Lung (tissue), 17 donors: ENCODE measurements at places on chromosomes 3 and 15. TPM values are rescaled to one million over a fixed set of nuclear protein-coding genes. Genes with fewer than 3 reads are reported as not detected.

DNA sequence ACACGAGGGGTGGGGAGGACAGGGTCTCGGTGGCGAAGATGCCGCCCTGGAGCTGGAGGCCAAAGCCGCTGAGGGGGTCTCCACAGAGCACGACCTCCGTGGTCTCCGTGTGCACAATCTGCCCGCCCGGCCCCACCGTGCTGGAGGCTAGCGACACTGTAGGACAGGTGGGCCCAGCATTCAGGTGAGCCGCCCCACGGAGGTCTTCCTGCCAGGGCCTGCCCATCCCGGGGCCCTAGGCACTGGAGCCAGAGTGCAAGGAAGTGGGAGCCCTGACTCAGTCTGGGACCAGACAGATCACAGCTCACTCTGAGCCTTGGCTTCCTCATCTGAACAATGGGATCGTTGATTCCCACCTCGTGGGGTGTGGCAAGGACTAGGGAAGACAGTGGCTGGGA is 25.8 kb downstream of the GRIP2 start:
- DNase-seq, result peak; percentile 7
- no peak overlapping the region for H3K27ac ChIP-seq
- no peak overlapping the region for H3K4me3 ChIP-seq
- no peaks in the 10 kb centered on the region for H3K27me3 ChIP-seq
- no peaks in the 10 kb centered on the region for H3K36me3 ChIP-seq
- H3K4me1 ChIP-seq, result no peaks in the 10 kb centered on the region

DNA sequence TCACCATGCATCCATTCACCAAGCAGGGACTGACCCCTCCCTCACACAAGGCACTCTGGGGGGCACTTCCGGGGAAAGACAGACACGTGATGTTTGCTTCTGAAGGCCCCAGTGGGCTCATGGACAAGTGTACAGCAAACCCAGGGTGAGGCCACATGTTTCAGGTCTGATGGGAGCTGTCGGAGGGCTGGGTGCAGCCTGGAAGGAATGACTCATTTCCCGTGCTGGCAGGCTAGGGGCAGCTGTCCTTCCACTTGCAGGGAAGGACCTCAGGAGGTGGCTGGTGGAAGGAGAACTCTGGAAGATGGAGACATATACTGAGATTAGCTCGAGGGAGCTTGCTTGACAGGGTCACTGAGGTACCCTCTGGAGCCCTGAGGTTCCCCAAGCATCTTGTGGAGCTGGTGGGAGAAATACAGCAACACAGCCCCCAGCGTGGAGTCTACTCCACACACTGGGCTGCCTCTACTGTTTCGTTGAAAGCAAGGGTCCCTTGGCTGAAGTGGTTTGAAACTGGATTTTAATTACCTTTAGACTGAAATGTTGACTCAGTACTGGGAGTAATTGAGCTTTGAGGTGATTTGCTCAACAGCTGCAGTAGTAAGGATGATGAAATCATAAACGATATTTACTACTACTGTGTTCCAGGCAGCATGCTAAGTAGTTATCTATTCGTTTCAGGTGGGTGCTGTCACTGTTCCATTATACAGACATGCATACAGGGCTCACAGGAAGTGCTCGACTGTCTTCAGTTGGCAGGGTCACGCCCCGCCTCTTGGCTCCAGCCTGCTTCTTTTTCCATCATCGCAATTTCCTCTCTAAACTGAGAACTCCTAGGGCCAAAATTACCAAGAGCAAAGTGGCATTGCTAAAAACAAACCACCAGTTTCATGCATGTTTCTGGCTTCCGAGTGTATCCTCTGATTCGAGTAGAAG is 230.4 kb downstream of the ADAMTS17 start:
- H3K4me3 ChIP-seq, result no peak overlapping the region
- peaks cover 21% of the 10 kb centered on the region for H3K4me1 ChIP-seq
- peak overlapping the region; percentile 63 for H3K27ac ChIP-seq
- no peak for DNase-seq

The SERPINI2 gene
- 5.2 TPM for total RNA-seq

The MKRN3 gene
- total RNA-seq, result not detected

- H3K27me3 ChIP-seq, result no peaks in the 10 kb centered on the region
- H3K4me3 ChIP-seq, result no peak overlapping the region
- no peak overlapping the region for H3K27ac ChIP-seq
Measured at GRCh38 chr3:99175276-99175812, 273.8 kb upstream of the DCBLD2 start.

GRCh38 chr3:58534592-58535494 is 2.1 kb downstream of the ACOX2 start:
- H3K36me3 ChIP-seq, result no peaks in the 10 kb centered on the region
- H3K4me1 ChIP-seq, result peaks cover 10% of the 10 kb centered on the region
- no peak for DNase-seq
- no peaks in the 10 kb centered on the region for H3K27me3 ChIP-seq
- H3K27ac ChIP-seq, result no peak overlapping the region

GRCh38 chr15:64050281-64051092 is 4.2 kb upstream of the DAPK2 start:
- no peaks in the 10 kb centered on the region for H3K27me3 ChIP-seq
- no peak for DNase-seq
- H3K27ac ChIP-seq, result no peak overlapping the region
- H3K36me3 ChIP-seq, result no peaks in the 10 kb centered on the region
- H3K4me3 ChIP-seq, result no peak overlapping the region

GRCh38 chr3:133531981-133532380 is 41.5 kb upstream of the CDV3 start:
- no peaks in the 10 kb centered on the region for H3K36me3 ChIP-seq
- no peaks in the 10 kb centered on the region for H3K27me3 ChIP-seq
- no peak overlapping the region for H3K4me3 ChIP-seq
- peaks cover 3% of the 10 kb centered on the region for H3K4me1 ChIP-seq
- peak; percentile 65 for DNase-seq

The SSUH2 gene
- total RNA-seq, result 3.4 TPM

The BOC gene
- 21.9 TPM for total RNA-seq

The TTBK2 gene
- total RNA-seq, result 27.5 TPM

The KNG1 gene
- 0.15 TPM for total RNA-seq

DNA sequence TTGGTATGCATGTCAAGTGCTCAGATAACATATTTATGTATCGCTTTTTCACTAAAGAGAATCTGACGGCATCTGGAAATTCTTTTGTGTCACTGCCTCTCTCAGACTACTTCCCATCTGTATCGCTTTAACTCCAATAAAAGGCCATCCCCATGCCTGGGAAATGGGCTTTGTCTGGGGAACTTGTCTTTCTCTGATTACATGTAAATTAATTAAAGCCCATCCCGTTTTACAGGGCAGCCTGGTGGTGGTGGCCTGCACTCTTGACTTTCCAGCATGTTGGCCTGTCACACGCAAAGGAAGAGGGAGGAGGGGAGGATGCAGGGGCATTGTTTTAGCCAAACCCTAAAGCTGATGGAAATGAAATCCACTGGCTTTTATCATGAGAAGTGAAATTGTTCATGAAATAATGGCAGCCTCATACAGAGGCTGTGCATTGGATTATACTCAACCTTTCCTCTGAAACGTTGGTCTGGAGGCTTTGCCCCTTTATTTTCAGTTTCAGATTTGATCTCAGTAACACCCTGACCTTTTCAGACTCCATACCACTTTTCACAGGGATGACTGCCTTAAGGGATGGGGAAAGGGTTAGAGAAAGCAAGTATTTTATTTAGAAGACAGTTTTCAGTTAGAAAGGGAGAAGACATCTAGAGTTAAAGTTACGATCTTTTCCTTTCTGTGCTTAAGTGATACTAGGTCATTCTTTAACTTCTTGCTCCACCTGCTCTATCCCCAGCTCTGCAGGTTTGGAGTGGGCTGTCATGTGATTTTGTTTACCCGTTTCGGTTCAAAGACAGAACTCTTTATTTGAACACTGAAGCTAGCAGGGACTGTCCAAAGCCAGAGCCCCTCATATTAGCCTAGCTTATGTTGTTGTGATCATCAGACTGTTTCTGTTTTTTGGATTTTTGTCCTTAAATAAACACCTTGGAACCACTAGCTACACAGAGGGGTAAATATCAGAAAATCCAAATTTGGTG is 94.6 kb upstream of the CTDSPL start:
- H3K4me3 ChIP-seq, result no peak overlapping the region
- no peaks in the 10 kb centered on the region for H3K27me3 ChIP-seq
- H3K27ac ChIP-seq, result peak overlapping the region; percentile 51
- peaks cover 37% of the 10 kb centered on the region for H3K4me1 ChIP-seq

The GRAMD2A gene
- total RNA-seq, result 25.2 TPM

The C2CD4A gene
- total RNA-seq, result 0.67 TPM

- H3K27me3 ChIP-seq, result no peaks in the 10 kb centered on the region
- H3K4me3 ChIP-seq, result no peak overlapping the region
- H3K27ac ChIP-seq, result no peak overlapping the region
- H3K36me3 ChIP-seq, result no peaks in the 10 kb centered on the region
- no peak for DNase-seq
- no peaks in the 10 kb centered on the region for H3K4me1 ChIP-seq
Measured at GRCh38 chr3:135091946-135092345, 296.9 kb downstream of the EPHB1 start.

The C3orf20 gene
- 0.12 TPM for total RNA-seq

DNA sequence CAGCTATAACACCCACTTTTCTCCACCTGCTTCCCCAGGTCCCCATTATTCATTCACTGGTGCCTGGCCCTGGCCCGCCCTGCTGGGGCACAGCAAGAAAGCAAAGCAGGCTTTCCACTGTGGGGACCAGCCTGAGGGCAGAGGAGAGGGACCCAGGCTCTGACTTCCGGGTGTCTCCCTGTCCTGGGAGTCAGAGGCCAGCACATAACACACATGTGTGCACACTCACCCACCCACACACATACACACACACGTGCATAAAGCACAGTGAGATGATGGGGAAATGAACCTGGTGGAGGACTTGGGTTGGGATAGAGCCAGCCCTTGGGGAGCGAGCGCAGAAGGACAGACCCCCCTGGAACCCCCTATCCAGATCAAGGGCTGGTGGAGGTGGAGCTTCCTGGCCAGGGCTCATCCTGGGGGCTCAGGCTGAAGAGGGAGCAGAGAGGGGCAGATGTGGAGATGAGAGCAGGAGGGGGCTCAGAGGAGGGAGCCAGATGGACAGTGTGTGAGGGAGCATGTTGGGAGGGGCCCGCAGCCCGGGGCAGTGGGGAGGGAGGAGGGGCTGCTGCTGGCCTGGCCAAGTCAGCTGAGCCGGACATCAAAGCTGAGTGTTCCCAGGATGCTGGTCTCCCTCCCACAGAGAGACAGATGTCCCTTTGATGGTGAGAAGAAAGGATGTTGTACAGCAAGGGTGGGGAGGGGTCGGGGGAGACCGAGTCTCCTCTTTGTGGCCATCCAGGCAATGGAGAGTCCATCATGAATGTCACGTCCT is 78.2 kb downstream of the LINGO1 start:
- peaks cover 4% of the 10 kb centered on the region for H3K4me1 ChIP-seq
- H3K27me3 ChIP-seq, result no peaks in the 10 kb centered on the region
- no peak overlapping the region for H3K27ac ChIP-seq

GRCh38 chr15:42233107-42233506 is 25.0 kb upstream of the VPS39 start:
- no peak overlapping the region for H3K27ac ChIP-seq
- H3K27me3 ChIP-seq, result no peaks in the 10 kb centered on the region
- no peak overlapping the region for H3K4me3 ChIP-seq
- DNase-seq, result no peak

The MOBP gene
- total RNA-seq, result 0.14 TPM

DNA sequence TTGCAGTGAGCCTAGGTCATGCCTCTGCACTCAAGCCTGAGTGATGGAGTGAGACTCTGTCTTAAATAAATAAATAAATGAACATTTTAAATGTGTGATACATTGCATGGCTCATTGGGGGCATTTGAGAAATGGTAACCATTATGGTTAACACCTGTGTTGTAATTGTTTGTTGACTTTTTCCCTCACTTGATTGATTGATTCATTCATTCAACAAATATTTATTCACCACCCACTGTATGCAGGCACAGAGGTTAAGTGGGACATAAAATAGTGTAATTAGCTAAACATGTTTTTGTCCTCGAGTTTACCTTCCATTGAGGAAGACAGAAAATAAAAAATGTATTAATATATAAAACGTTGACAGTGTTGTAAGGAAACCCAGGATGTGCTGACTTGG is 127.1 kb upstream of the ANKRD28 start:
- no peak overlapping the region for H3K27ac ChIP-seq
- DNase-seq, result no peak
- H3K36me3 ChIP-seq, result no peaks in the 10 kb centered on the region
- H3K4me3 ChIP-seq, result no peak overlapping the region
- H3K4me1 ChIP-seq, result no peaks in the 10 kb centered on the region

DNA sequence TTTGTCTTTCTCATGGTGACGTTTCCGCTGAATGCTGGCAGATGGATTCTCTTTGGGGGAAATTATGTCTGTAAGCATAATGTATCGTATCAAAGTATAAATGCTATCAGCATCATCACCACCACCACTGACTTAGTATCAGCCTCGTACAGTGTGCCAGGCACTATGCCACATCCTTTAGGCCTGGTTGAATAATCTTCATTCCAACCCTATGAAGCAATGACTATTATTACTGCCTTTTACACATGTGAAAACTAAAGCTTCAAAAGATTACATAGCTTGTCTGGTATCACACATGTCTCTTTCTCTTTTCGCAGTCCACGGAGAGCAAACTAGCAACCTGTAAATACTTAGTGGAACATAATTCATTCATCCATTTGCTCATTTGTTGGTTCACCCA is 166.7 kb upstream of the PRICKLE2 start:
- no peak overlapping the region for H3K4me3 ChIP-seq
- no peaks in the 10 kb centered on the region for H3K27me3 ChIP-seq
- no peaks in the 10 kb centered on the region for H3K4me1 ChIP-seq
- no peaks in the 10 kb centered on the region for H3K36me3 ChIP-seq
- H3K27ac ChIP-seq, result no peak overlapping the region
- no peak for DNase-seq
